ENCODE measurements at places on chromosomes 12 and 14.

- H3K4me3 ChIP-seq = no peak overlapping the region
- H3K27me3 ChIP-seq = no peaks in the 10 kb centered on the region
- no peak overlapping the region for H3K27ac ChIP-seq
- no peaks in the 10 kb centered on the region for H3K4me1 ChIP-seq
These were observed 33.7 kb upstream of the DLK1 start for GRCh38 chr14:100692859-100693558.

DNA sequence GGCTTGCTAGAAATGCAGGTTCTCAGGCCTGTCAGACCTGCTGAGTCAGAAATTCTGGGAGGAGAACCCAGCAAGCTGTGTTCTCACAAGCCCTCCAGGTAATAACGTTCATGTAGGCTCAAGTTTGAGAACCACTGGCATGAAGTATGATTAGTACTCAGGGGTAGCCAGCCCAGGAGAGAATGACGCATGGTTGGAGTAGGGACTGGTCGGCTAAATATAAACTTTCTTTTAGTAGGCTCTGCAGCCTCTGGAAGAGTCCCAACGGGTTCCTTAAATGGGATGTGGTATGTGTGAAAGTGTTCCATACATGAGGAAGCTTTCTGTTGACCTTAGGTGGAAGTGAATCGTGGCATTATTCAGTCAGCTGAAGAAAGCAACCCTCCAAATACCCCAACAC, 209.3 kb downstream of the SLC41A2 start:
- H3K36me3 ChIP-seq = no peaks in the 10 kb centered on the region
- no peak overlapping the region for H3K4me3 ChIP-seq
- H3K4me1 ChIP-seq = peaks cover 15% of the 10 kb centered on the region
- DNase-seq = peak; percentile 72
- peak overlapping the region; percentile 25 for H3K27ac ChIP-seq

GRCh38 chr12:32846053-32846452, 50.5 kb downstream of the PKP2 start:
- no peak overlapping the region for H3K27ac ChIP-seq
- no peaks in the 10 kb centered on the region for H3K36me3 ChIP-seq
- no peaks in the 10 kb centered on the region for H3K4me1 ChIP-seq
- no peak overlapping the region for H3K4me3 ChIP-seq
- no peak for DNase-seq

DNA sequence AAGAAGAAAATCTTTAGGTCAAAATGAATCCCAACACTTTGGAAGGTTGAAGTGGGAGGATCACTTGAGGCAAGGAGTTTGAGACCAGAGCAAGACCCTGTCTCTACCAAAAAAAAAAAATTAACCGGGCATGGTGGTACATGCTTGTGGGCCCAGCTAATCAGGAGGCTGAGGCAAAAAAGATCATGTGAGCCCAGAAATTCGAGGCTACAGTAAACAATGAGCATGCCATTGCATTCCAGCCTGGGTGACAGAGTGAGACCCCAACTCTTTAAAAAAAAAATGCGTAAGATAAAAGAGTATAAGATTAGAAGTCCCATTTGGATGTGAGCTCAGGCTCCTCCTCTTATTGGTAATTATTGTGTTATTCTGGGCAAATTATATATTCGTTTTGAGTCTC, 30.8 kb upstream of the EVL start:
- H3K27me3 ChIP-seq = no peaks in the 10 kb centered on the region
- H3K36me3 ChIP-seq = no peaks in the 10 kb centered on the region
- DNase-seq = no peak
- H3K4me1 ChIP-seq = peaks cover 10% of the 10 kb centered on the region
- H3K27ac ChIP-seq = no peak overlapping the region
- no peak overlapping the region for H3K4me3 ChIP-seq

DNA sequence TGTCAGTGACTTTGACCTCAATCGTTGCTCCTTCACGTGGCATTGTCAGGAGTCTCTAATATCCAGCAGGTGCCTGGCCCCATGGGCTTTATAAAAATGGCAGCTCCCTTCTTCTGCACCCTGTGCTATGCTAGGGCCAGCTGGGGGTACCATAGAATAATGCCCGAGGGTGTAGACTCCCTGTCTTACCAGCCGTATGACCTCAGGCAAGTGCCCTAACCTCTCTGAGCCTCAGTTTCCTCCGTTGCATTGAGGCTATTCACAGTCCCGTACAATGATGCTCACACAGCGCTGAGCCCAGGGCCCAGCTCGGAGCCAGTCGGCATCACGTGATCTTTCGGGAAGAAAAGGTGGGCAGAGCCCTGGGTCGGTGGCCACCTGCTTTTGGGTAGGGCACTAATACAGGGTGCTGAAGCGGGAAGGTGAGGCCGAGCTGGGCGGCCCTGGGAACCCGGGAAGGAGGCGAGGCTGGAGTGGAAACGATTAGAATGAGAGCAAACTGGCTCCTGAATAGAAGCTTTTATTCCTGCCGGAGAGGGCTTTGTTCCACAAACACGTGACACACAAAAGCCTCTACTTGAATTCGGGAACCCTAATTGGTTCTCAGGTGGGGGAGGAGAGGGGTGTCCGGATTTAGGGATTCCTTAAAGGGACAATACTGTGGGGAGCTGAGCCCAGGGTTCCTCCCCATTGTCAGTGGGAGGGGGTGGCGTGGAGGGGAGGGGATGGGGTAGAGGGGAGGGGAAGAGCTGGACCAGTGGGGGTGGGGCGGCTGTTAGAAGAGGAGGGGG, 19.9 kb upstream of the MSI1 start:
- H3K4me3 ChIP-seq = no peak overlapping the region
- H3K27me3 ChIP-seq = peaks cover 53% of the 10 kb centered on the region
- no peaks in the 10 kb centered on the region for H3K36me3 ChIP-seq
- no peak overlapping the region for H3K27ac ChIP-seq
- DNase-seq = no peak

GRCh38 chr14:80414080-80414479, 202.8 kb upstream of the DIO2 start:
- no peaks in the 10 kb centered on the region for H3K4me1 ChIP-seq
- H3K4me3 ChIP-seq = no peak overlapping the region

DNA sequence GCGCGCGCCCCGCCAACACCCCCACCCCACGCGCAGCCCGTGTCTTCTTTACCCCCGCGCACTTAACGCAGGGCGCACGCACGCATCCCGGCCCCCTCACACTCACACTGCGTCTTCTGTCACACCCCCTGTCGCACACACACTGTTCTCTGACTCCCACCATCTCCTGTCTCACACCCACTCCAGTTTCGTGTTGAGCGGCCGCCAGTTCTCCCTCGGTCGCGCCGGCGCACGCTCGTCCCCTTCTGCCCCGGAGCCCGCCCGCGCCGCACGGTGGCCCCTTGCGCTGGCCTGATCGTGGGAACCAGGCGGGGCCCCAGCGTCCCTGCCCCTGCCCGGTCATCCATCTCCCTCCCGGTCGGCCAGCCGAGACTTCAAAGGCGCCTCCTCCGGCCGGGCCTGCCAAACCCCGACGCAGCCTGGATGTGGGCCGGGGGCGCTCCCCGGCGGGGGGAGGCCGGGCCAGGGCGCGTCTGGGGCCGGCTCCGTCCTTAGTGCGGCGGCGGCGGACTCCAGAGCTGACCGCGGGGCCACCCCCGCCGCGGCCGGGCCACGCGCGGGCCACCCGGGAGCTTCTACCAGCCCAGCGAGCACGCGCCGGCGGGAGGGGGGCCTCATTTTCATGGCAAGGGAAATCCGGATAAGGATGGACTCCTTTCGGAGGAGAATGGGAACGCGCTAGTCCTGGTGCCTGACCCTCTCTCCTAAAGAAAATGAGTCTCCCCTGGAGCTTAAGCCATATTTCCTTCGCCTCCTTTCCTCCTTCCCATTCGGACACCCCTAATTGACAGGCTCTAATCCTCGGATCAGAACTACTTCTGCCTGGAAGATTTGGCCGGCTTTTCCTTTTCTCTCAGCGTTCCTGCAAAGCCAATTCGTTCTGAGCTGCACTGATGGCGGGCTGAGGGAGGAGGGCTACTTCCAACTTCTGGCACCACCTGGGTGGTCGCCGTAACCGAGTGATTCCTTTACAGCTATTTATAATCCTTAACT, 82.0 kb upstream of the HMGA2 start:
- H3K27me3 ChIP-seq = peaks cover 40% of the 10 kb centered on the region
- peaks cover 19% of the 10 kb centered on the region for H3K4me1 ChIP-seq
- peak overlapping the region; percentile 47 for H3K4me3 ChIP-seq
- no peaks in the 10 kb centered on the region for H3K36me3 ChIP-seq

DNA sequence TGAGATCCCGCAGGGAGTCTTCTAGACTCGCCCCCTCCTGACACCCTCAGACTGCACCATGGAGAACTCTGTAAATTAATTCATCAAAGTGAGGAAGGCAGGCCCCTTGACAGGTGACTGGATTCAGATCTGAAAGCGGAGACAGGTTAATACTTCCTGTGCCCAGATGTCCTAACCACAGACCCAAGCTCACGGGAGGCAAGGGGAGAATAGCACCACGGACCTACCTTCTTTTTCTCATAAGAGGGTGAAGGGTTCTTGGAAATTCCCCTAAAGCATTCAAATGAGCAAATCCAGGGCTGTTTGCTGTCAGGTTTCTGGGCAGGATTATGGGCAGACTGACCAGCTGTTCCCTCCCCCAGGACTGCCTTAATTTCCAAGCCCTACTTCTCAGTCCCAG, 170.0 kb downstream of the ZFP36L1 start:
- no peaks in the 10 kb centered on the region for H3K36me3 ChIP-seq
- DNase-seq = no peak
- H3K27me3 ChIP-seq = no peaks in the 10 kb centered on the region
- no peaks in the 10 kb centered on the region for H3K4me1 ChIP-seq

GRCh38 chr12:4700621-4701026, 19.6 kb upstream of the GALNT8 start:
- H3K27ac ChIP-seq = no peak overlapping the region
- DNase-seq = no peak
- no peaks in the 10 kb centered on the region for H3K27me3 ChIP-seq
- no peak overlapping the region for H3K4me3 ChIP-seq
- H3K36me3 ChIP-seq = no peaks in the 10 kb centered on the region
- H3K4me1 ChIP-seq = no peaks in the 10 kb centered on the region

DNA sequence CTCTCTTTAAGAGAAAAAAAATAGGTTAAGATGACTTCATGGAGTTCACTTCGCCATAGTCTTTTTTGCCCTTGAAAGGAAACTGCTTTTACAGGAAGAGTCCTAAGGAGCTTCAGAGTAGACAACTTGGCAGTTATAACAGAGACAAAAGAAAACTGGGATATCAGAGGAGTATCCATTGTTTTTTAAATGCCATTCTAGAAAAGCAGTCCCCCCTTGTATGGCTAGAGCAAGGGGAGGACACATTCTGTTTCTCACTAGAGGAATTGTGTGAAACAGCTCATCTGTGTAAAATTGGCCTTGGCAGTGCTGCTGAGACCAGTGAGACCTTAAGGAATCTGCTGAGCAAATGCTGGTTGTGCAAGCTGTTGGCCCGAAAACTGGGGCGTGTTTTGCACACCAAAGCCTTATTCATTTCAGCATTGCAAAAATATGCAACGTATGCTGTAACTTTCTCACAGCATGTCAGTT, 128.0 kb downstream of the GPR135 start:
- peak overlapping the region; percentile 84 for H3K27ac ChIP-seq
- H3K27me3 ChIP-seq = no peaks in the 10 kb centered on the region
- H3K36me3 ChIP-seq = no peaks in the 10 kb centered on the region

GRCh38 chr12:107200394-107200793, 107.0 kb upstream of the CRY1 start:
- no peaks in the 10 kb centered on the region for H3K27me3 ChIP-seq
- H3K4me3 ChIP-seq = no peak overlapping the region
- no peaks in the 10 kb centered on the region for H3K36me3 ChIP-seq
- no peak for DNase-seq

GRCh38 chr12:124505001-124505818, 62.2 kb downstream of the NCOR2 start:
- H3K27me3 ChIP-seq = no peaks in the 10 kb centered on the region
- H3K4me3 ChIP-seq = no peak overlapping the region
- no peak overlapping the region for H3K27ac ChIP-seq
- no peak for DNase-seq
- peaks cover 85% of the 10 kb centered on the region for H3K4me1 ChIP-seq

GRCh38 chr12:6914246-6914946, at the start of gene ENO2:
Gene ENO2 (plus strand): TSS chr12:6914580. CDS start chr12:6915833, 1,253 bp downstream.
- peak within 1 kb of the TSS; percentile 72 for H3K4me3 ChIP-seq
- H3K4me1 ChIP-seq = peaks cover 19% of the 10 kb centered on the region
- H3K36me3 ChIP-seq = peaks cover 34% of the 10 kb centered on the region
- peak within 1 kb of the TSS; percentile 96 for H3K27ac ChIP-seq
- H3K27me3 ChIP-seq = no peaks in the 10 kb centered on the region

DNA sequence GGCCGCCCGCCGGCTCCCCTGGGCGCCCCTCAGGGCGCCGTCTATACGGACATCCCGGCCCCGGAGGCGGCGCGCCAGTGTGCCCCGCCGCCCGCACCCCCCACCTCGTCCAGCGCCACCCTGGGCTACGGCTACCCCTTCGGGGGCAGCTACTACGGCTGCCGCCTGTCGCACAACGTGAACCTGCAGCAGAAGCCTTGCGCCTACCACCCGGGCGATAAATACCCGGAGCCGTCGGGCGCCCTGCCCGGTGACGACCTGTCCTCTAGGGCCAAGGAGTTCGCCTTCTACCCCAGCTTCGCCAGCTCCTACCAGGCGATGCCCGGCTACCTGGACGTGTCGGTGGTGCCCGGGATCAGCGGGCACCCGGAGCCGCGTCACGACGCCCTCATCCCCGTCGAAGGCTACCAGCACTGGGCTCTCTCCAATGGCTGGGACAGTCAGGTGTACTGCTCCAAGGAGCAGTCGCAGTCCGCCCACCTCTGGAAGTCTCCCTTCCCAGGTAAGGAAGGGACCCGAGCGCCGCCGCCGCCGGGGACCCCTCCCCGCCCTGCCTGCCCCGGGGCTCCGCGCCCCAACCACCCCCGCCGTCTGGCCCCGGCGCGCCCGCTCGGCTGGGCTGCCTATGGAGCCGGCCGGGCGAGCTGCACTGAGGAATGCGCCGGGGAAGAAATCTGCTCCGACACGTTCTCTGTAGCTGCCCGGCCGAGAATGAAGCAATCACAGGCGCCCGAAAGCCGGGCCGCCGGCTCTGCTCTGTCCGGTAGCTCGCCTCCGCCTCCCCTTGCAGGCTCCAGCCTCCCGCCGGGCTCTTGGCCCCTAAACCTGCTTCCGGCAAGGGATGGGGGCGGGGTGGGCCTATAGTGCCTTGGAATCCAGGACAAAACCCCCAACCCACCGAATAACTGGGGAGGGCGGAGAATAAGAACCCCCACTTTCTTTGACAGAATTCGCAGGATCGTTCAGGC, 794 bp downstream of the HOXC13 start:
- H3K4me1 ChIP-seq = peaks cover 32% of the 10 kb centered on the region
- DNase-seq = peak; percentile 44
- H3K4me3 ChIP-seq = peak overlapping the region; percentile 61
- peaks cover 90% of the 10 kb centered on the region for H3K27me3 ChIP-seq

DNA sequence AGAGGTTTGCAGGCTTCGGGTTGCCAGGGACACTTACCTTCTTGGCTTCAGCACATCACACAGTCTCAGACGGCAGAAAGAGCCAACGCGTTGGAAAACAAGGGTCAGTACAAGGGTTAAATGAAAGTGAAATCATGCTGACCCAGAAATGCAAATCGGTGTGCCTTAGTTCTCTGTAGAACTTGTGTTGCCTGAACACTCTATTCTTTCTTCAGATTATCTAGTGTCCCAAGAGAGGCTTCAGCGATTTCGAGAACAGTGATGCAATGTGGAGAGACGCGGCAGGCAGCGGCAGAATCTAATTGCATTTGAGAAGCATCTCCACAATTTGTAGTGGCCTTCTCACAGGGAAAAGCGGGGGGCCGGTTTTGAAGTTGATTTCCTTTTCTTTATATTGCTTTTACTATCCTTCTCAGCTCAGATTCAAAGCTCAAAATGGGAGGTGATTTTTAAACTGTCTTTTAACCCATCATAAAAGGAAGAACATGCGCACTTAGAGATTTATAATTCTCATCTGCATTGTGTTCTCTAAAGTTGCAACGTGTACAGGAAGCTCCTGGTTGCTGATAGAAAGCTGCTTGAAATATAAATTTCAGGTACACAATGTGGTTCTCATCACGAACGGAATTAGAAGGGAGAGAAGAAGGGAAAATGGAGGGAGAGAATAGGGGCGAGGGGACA, 67.8 kb upstream of the EGLN3 start:
- no peak for DNase-seq
- no peaks in the 10 kb centered on the region for H3K4me1 ChIP-seq
